ENCODE measurements at places on chromosomes 12 and 14. TPM values are rescaled to one million over a fixed set of nuclear protein-coding genes. Genes with fewer than 3 reads are reported as not detected.

PIWIL1 gene
- not detected for total RNA-seq

EXOC3L4 gene
- not detected for total RNA-seq

CBLN3 gene
- total RNA-seq: 1.0 TPM

TAMALIN gene
- total RNA-seq: 24.2 TPM

GRIN2B gene
- total RNA-seq: 1.0 TPM

AQP2 gene
- not detected for total RNA-seq

AQP5 gene
- total RNA-seq: 2.4 TPM

CEBPE gene
- total RNA-seq: not detected

Measured in neural crest cell (in vitro differentiated cells).